ENCODE measurements at places on chromosomes 5 and 9.
A peak's percentile ranks its signal among the peaks of the same experiment; 100 is the strongest.

GRCh38 chr5:174052636-174053035 is 7.1 kb downstream of the NSG2 start:
- DNase-seq, result no peak

DNA sequence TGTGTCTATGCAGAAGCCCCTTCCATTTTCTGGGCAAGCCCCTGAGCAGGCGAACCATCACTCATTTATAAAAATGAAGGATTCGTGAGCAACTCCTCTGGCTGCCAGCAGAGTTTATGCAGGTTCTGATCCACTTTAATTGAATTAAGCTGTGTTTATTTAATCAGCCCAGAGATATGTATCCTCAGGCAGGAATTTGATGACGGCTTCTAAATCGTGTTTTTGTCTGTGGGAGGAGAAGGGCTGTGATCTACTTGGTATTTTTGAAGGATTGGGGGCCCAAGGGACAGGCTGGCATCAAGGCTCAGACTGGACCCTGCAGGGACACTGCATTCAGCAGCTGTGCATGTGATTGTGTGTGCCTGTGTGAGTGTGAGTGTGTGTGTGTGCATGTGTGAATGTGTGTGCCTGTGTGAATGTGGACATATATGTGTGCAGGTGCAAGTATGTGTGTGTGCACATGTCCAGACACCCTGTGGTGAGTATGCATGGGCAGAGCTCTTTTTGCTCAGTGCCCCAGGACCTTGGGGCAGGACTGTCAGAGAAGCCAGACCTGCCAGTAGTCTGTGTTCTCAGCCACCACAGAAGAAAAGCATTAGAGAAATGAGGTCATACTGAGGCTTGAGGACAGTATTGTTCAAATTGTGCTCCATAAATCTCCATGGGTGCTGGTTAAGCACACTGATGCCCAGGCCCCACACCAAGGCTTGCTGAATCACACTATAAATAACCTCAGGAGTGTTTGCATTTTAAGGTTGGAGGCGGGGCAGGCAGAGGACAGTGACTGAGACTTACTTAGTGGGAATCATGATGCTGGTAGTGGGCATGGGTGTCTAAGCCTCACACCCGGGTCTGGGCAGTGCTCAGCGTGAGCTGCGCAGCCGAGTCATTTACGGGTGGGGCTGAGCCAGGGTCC is 164.0 kb downstream of the CARTPT start:
- DNase-seq, result peak; percentile 30

- DNase-seq, result no peak
Observed at GRCh38 chr5:122877518-122877917, 32.1 kb downstream of the SNX24 start.

GRCh38 chr5:151504006-151504405 is 56.6 kb downstream of the SLC36A1 start:
- no peak for DNase-seq

GRCh38 chr9:73284377-73284776 is 132.7 kb downstream of the ANXA1 start:
- no peak for DNase-seq

DNA sequence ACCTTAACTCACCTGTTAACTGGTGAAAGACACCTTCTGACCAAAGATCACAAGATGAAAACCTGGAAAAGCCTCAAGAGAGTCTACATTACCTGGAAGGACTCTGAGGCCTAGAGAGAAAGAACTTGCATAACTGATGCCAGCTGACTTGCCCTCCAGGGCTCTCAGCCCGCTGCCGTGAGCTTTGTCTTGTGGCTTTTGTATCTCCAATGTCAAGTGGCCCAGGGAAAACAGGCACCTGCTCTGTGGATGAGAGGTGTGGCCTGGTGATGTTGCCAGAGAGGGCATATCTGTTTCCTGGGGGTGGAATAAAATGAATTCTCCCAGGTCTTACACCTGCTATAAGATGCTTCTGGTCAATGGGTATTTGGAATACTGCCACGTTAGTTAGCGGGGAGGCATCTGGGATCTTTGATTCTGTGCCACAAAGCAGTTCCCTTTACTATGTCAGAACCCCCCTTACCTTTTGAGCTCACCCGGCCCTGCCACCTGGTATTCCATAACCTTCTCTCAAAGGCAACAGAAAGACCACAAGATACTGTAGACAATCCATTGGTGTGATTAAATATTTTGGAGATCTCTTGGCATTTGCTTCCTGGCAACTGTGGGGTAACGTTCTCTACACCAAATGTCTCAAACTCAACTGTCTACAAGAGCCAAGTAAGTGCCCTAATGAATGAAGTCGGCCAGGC is 54.9 kb upstream of the N4BP3 start:
- DNase-seq, result no peak

GRCh38 chr9:19926774-19927173 is 137.9 kb upstream of the SLC24A2 start:
- no peak for DNase-seq

- DNase-seq, result no peak
Observed at GRCh38 chr9:1960342-1961042, 54.7 kb upstream of the SMARCA2 start.

DNA sequence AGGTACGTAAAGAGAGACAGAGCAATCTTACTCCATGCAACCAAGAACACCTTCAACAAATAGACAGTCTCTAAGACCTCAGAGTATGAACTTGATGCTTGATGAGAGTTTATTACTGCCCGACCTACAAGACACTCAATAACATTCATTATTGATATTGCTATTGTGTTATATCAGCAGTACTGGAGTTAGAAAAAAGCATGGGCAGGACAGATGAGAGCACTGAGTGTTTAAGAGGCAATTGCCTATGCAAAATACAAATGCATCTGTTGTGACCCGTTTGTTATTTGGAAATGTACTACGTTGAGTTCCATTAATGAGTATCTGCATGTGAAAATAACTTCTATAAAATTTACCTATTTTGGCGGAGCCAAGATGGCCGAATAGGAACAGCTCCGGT is 8.1 kb upstream of the MARCOL start:
- no peak for DNase-seq

- no peak for DNase-seq
Observed at GRCh38 chr5:80204808-80205614, 50.8 kb downstream of the SERINC5 start.

DNA sequence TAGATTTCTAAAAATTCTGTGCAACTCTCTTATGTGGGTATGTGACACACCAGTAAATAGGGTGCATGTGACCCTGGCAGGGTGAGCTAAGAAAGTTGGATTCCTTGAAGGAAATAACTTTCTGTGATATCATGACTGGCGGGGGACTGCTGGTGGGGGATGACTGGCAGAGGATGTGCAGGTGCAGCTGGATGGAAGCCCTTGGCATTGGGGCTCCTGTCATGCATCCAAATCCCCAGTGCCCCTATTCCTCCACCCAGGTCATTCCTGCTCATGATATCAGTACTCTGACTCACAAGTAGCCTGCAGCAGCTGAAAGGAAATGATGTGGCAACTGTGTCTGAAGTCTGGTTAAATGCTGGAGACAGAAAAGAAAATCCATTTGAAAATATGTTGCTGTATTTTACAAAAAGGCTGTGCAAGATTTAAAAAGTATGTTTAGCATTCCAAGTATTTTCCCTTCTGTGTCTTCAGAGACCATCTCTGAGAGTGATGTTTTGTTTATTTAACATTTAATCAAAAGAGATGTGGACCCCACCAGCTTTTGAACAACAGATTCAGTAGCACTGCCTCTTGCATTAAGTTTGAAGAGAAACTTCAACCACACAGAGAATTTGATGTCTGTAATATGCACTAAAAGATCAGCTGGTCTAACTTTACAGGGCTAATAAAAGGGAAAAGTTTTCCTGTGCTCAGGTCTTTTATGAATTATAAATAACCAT is 17.9 kb upstream of the ZSWIM6 start:
- peak; percentile 49 for DNase-seq

DNA sequence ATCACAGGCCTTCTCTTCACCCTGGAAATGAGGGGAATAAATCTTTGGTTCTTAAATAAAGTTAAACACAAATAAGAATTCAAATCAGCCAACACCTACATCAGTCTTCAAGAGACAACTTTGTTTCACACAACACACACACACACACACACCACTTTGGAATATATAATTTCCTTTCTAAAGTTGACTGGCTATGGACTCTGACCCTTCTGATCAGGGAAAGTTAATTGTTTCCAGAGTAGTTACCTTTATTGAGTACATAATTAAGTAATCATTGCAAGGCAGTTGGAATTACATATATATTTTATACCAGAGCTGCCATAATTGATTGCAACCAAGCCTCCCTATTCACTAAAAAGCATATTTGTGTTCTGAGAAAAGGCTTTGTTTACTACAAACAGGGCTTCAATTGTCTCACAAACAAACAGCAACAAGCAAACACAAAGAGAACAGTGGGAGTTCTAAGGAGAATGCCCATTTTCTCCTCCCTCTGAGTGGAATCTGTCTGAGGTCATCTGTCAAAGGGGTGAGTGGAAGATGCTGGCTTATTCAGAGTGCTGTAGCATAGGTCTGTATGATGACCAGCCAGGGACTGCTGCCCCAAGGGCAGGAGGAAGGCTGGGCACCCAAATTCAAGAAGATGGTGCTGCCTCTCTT is 136.6 kb downstream of the SEMA6A start:
- no peak for DNase-seq

DNA sequence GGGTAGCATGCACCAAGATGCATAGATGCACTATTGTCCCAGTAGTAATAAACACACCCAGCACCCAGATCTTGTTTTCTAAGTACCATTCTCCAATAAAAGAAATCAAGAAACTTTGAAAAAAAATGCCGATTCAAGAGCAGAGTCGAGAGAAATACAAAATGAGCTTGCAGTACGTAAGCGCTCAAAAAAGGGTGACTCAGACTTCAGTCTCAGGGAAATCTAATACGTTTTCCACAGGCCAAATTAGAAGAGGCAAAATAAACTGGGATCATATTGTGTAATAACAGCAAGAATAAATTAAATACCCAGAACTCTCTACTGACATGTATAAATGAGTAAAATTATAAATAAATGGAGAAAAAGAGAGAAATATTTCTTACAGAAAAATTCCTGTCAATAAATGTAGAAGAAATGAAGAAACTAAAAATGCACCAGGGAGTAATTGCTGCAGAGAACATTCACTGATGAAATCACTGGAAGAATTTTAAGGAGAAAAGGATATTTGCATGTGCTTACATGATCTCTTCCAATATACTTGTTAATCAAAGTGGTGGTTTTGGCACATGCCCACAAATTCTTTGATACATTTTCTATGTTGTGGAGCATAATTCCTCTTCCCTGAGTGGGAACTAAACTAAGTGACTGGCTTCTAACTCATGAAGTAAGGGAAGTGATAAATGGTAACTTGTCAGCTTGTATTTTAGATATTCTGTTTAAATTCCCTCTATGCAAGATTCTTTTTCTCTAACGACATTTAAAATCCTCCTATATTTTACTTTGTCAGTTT is 567.6 kb upstream of the ADAMTS16 start:
- no peak for DNase-seq

GRCh38 chr5:111636736-111637135 is 120.3 kb downstream of the NREP start:
- no peak for DNase-seq

GRCh38 chr5:157845914-157846598 is 12.9 kb downstream of the CLINT1 start:
- DNase-seq, result no peak

DNA sequence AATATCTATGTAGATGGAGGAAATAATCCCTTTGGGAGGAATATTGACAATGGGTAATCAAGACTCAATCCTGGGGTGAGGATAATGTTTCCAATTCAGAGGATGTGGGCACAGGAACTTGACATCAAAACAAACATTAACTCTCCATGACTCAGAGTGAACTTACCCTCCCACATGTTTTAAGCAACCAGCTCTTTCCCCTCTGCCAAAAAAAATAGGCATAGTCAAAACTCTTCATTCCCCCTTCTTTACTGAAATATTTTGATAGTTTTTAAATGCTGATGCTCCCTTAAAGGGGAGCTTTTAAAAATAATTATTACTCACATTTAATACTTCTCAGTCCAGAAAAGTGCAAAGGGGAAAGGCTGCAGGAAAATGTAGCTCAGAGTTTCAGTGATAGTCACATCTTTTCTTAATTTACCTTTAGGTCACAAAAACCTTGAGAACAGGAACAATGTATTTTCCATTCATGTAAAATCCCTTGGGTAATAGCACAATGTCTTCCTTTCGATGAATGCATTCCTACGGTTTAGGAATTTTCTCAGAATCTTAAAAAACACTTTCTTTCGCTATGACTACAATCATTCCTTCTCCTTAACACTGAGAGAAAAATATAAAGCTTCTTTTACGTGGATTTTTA is 298.4 kb upstream of the GRAMD2B start:
- peak; percentile 69 for DNase-seq

GRCh38 chr5:172078726-172079345 is 72.4 kb upstream of the FBXW11 start:
- DNase-seq, result no peak

DNA sequence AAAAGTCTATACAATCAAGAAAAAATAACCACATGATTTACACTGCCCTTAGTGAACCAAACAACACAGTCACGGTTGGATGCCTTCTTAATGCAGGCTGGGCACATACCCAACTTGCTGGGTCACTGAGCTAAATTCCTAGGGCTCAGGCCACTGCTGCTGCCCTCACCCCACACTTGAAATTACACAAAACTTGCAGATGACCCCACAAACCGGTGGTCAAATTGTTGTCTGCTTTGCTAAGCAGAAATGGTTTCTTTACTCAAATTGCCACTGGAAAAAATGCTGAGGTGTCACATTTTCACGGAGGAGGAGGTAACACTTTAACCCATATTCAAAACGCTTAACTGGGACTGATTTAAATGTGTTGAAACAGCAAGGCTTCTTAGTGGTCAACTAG is 62.4 kb downstream of the HMHB1 start:
- peak; percentile 54 for DNase-seq

Measured in kidney glomerular epithelial cell (primary cell).